ENCODE measurements at places on chromosomes 11 and 22.

GRCh38 chr22:25566898-25567235 is 2.4 kb downstream of the GRK3 start:
- no peak for DNase-seq

GRCh38 chr11:78552881-78553280 is 21.8 kb downstream of the NARS2 start:
- no peak for DNase-seq

GRCh38 chr11:124801636-124802312 is 1.6 kb upstream of the MSANTD2 start:
- no peak for DNase-seq

DNA sequence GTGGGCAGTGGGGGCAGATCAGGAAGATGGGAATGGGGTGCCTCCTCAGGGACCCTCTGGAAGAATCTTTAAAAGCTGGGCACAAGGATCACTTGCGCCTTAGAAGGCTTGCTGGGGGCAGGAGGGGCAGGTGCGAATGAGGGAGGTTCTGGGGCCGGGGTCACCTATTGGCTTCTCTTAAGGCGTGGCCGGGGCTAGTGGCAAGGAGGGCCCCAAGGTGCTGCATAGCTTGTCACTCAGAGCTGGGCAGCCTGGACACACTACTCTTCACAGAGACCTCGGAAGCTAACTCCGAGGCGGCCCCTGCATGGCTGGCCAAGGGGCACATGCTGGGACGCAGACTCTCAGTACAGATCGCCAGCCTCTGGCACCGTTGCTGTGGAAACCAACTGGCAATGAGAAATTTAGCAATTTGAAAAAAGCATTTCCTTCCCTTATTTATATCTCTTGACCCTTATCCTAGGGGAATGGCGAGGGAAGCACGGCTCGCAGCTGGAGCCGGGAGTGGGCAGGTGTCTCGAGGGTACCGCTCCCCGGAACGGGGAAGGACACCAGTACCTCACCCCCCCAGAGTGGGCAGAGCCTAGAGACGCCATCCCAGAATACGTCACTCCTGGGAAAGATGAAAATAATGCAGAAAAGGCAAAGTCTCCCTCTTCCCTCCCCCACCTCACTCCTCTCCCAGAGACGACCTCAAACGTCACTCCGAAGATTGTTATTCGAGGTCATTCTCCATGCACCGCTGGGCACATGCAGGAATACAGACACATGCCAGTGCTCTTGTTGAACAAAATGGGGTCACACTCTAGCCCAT is 188.1 kb downstream of the CTTN start:
- DNase-seq, result no peak

DNA sequence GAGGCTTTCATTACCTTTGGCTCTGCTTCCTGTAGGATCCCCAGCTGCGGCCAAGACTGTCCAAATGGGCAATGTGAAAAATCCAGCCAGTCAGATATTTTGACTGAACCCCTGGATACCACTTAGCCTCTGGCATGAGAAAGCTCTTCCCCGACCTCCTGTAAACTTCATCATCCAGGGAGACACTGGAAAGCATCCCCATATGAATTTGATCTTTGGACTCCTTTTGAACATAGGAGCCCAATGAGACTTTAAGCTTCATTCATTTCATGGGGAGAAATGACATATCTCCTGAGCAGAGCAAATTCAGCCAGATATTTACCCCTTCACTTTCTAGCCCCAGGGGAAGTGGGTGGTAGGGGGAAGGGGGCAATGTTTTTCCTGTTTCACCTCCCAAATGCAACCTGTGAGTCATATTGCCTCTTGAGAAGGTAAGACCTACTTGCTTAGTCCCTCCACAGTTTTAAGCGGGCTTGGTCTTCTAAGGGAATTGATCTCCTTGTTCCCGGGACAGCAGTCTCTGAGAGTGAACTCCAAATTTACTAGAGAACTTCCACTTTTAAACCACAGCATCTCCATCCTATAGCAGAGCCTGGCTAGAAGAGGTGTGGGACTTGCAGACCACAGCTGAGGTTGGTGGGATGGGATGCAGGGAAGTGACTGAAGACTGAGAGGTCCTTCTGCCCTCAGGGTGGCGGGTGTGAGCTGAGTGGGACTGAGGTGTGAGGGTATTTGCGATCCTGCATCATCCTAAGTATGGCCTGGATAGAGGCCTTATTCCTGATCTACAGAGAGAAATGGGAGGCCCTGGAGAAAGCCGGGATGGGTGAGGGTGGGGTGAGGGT is 20.3 kb upstream of the POU2AF1 start:
- no peak for DNase-seq

DNA sequence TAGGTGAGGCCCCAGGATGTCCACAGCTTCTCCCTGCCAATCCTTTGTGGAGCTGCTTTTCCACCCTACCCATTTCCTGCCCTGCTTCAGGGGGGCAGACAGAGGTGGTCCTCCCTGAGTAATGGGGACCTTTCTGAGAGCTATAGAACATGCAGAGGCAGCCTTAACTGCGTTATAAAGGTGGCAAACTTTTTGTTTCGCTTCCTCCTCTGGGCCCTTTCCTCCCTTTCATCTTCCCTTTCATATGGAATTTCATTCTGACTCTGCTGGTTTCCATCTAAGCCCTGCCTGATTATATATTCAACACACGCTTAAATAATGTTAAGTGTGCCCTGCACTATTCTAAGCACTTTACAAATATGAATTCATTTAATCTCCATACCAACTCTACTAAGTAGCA is 169.3 kb upstream of the E2F8 start:
- DNase-seq, result no peak

Data from activated T-cell treated with anti-CD3 and anti-CD28 coated beads, Interleukin-2, amount 50 U/mL, for 24 hours (primary cell).